ENCODE measurements at places on chromosomes 4 and X.

- DNase-seq: no peak
Observed at GRCh38 chr4:154490583-154491340, 837 bp downstream of the DCHS2 start.

- no peak for DNase-seq
Observed at GRCh38 chr4:153246446-153247115, 42.3 kb downstream of the TRIM2 start.

DNA sequence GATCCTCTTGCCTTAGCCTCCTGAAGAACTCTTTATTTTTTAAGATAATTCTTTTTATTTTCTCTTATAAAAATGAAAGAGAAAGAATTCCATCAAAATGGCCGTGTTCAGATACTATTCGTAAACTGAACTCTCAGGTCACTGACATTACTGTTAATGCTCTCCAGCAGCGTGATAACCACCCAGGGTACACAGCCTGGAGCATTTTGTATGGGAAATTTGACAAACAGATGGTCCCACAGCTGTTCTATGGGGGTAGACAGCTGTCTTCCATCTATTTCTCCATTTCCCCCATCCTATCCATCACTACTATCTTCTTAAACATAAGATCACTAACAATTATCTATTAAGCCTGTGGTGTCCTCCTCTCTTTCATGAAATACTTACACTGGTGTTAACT, 47.8 kb downstream of the SYNPO2 start:
- no peak for DNase-seq

DNA sequence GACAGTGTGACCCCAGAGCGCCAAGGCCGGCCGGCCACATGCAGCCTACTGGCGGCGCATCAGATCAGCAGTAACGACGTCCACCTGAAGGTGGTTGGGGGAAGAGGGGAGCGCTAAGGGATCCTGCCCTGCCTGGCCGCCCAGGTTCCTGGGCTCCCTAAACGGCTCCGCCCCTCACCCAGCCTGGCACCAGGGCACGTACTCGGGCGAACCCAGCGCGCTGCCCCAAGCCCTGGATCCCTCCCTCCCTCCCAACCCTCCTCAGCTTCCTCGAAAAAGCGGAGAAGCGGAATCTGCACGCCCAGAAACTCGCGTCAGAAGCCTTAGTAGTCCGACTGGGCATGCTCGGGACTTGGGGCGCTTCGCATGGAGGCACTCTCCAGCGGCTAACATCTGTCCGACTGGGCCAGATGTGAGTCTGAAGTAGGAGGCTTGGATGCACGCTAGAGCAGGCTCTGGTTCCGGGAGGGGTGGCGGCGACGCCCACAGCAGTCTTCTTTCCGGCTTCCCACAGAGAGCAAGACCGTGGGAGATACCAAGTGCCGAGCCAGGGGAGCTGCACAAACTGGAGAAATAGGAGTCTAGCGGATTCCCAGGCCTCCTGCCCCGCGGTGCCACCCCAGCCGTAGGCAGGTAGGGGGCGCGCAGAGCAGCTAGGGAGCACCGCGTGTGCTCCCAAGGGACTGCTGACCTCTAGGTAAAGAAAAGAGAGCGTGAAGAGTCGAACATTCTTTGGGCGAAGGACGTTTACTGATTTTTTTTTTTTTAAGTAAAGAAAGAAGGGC, 114.3 kb upstream of the TEX13C start:
- DNase-seq: no peak

GRCh38 chr4:59068722-59069418, 1958.7 kb upstream of the IGFBP7 start:
- DNase-seq: no peak

DNA sequence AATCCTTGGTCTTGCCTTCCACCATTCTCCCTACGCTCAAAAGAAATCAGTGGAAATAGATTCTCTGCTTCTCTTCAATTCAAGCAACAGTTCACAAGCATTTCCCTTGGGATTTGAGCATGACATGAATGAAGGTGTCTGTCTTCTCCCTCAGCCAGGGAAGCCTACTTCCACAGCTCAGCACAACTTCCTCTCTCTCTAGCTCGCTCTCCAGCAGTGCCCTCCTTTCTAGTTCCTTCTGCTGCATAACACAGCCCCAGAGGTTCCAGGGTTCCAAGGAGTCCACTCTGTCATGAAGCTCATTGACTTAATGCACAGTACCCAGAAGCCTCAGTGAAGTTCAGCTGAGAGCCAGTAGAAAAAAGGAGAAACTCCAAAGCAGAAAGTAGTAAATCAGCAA, 81.3 kb downstream of the PLS3 start:
- DNase-seq: no peak

DNA sequence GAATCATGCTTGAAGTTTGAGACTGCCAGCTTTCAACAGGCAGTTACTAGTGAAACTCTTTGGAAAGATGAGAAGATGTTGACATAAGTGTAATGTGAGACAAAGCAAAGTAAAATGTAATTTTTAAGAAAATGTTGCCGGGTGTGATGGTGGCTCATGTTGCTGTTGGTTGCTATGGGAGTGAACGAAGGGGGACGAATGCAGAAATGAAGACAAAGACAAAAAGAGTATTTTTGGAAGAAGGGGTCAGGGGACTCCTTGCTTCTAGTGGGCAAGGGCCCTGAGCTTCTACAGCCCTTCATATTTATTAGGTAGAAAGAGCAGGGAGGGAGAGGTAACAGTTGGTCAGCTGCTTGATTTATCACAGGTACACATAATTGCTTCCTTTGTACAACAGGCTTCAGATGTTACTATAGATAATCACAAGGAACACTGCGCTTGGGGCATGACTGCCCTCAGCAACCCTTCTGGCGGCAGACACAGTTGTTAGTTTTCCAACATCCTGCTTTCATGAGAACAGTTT, 11.9 kb upstream of the UGDH start:
- DNase-seq: no peak

- DNase-seq: no peak
Observed at GRCh38 chr4:79831701-79832514, 241.1 kb downstream of the ANTXR2 start.

DNA sequence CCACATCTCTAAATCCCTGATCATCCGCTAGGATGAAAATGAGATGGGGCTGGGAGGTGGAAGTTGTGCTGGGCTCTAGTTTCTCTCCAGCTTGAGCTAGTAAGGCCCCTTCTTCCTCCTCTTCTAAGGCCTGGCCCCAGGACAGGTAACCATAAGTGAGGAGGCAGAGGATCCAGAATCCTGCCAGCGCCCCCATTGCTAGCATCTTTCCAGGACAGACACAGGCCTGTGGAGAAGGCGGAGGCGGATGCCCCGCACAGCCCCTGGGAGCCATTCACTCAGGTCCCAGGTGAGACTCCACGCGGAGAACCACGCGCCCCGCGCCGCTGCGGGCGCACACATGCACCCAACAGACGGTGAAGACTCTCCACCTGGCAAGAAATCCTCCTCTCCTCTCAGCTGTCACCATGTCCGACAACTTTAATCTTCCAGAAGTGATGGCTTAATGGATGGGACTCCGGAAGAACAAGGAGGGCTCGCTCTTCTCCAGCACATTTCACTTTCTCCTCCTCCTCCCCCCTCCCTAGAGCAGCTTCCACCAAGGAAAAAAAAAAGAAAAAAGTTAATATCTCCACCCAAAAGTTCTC, 793 bp downstream of the ARSJ start:
- no peak for DNase-seq

GRCh38 chrX:11739776-11740175, 18.3 kb upstream of the MSL3 start:
- no peak for DNase-seq

GRCh38 chr4:6423575-6423974, 48.8 kb downstream of the PPP2R2C start:
- no peak for DNase-seq

All from NCI-H1417 treated with DMSO at 0.1 percent for 48 hours (cell line).